ENCODE measurements at places on chromosomes 6 and 20. TPM values are rescaled to one million over a fixed set of nuclear protein-coding genes. Genes with fewer than 3 reads are reported as not detected.

DNA sequence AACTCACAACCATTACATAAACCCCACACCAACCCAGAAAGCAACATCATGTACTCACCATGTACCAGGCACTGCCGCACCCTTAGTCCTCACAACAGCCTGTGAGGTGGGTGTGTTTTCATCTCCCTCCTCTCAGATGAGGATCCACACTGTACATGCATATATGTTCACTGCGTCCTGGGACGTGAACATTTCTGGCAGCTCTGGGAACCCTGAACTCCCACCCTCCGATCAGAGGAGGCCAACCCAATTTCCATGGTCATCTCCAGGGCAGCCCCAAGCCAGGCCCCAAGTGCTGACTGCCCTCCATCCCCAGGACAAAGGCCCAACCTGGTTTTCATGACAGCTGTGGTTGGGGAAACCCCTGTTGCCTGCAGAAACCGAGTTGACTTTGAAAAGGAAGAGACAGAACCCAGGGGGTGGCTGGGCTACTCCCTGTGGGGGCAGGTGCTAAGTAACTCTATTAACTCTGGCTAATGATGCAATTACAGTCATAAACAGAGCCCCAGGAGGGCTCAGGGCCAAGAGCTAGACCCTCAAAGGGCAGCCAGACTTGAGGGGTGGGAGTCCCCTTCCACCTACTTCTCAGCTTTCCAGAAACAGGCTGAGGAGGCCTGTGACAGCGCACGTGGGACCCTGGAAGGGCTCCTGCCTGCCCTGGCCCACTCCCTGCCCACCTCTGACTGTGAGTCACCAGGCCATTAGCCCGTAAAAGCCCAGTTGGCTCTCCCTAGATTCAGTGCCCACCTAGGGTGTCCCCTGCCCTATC lies 2.6 kb downstream of the TFEB start:
- H3K27me3 ChIP-seq: no peaks in the 10 kb centered on the region
- peaks cover 53% of the 10 kb centered on the region for H3K4me1 ChIP-seq
- DNase-seq: peak; percentile 78
- peak overlapping the region; percentile 64 for H3K4me3 ChIP-seq

- H3K4me1 ChIP-seq: no peaks in the 10 kb centered on the region
- no peak overlapping the region for H3K4me3 ChIP-seq
- H3K36me3 ChIP-seq: no peaks in the 10 kb centered on the region
Measured at GRCh38 chr20:56202493-56203077, 45.9 kb upstream of the MC3R start.

- no peak for DNase-seq
- H3K36me3 ChIP-seq: no peaks in the 10 kb centered on the region
Measured at GRCh38 chr6:130900913-130901312, 73.7 kb downstream of the SMLR1 start.

DNA sequence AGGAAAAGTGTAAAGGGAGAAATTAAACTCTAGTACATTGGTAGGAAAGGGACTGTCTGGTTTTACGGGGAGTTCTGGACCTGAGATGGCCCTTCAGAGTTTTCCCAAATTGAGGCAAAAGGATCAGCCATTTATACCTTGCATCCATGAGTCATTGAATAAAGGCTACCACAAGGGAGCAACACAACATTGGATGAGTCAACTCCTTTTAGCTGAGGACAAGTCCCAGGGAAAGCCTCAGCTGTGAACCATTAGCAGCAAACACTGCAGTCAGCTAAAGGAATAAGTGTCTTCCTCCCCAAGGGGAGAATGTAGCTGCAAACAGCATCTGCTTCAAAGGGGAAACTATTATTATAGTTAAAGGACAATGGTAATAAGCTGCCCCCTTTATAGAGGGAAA lies 468.7 kb upstream of the ID4 start:
- no peaks in the 10 kb centered on the region for H3K36me3 ChIP-seq
- H3K27me3 ChIP-seq: no peaks in the 10 kb centered on the region
- H3K4me1 ChIP-seq: no peaks in the 10 kb centered on the region
- no peak overlapping the region for H3K4me3 ChIP-seq

- H3K4me1 ChIP-seq: peaks cover 21% of the 10 kb centered on the region
- no peaks in the 10 kb centered on the region for H3K27me3 ChIP-seq
- no peak overlapping the region for H3K4me3 ChIP-seq
Measured at GRCh38 chr20:62068997-62069396, 3.3 kb upstream of the TAF4 start.

DNA sequence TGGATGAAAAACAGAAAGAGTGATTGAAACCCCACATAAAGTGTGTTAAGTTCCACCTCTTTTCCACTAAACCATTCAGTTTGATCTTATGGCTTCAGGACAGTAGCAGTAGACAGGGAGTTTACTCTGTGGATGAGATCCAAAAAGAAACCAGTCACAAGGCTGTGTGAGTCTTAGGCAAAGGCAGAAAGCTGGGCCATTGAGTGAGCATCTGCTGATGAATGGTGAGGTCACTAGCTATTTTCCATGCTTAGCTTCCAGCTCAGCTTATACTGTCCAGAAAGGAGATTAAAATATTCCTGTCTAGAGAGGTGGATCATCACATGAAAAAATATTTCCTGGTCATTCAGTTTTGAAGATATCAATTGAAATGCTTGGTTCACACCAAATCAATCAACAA lies 1643.9 kb downstream of the HACE1 start:
- H3K27ac ChIP-seq: no peak overlapping the region
- H3K27me3 ChIP-seq: no peaks in the 10 kb centered on the region
- H3K36me3 ChIP-seq: no peaks in the 10 kb centered on the region
- no peak for DNase-seq

DNA sequence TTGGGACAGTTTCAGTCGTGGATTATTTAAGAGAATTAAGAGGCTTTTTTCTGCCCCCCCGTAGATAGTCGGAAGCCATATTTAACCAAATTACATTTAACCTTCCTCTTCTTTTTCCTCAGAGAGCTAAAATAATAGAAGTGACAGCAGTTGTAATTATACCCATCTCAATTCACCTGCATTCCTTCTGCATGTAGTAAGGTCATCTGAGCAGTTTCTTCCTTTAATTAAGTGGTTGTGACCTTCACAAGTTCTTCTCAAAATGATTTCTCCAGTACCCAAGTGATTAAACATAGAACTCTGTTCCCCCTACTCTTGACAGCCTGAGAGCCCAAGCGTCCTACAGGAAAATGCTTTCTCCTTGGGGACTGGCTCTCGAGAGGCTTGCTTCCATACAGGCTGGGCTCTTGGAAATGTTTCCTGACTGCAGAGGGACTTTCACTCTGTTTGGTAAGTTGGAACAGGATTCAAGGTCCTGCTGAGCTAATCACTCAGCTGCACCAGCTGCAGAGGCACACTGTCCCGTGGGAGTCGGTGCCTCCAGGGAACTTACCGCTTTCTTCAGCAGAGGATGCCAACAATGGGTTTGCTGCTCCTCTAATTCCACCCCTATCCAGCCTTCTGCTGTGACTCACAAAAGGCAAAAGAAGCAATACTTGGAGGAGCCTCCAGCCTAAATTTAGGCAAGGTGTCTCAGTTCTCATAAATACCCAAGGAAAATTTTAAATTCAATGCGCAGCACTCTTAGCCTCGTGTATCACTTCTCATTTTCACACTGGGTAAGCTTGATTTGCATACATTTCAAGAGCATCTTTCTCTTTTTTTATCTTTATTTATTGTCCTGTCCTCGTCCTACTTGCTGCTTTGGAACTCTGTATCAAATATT lies 414.9 kb downstream of the KIF16B start:
- H3K27me3 ChIP-seq: no peaks in the 10 kb centered on the region
- H3K4me3 ChIP-seq: no peak overlapping the region
- H3K27ac ChIP-seq: no peak overlapping the region
- no peaks in the 10 kb centered on the region for H3K4me1 ChIP-seq
- DNase-seq: no peak
- H3K36me3 ChIP-seq: no peaks in the 10 kb centered on the region

DNA sequence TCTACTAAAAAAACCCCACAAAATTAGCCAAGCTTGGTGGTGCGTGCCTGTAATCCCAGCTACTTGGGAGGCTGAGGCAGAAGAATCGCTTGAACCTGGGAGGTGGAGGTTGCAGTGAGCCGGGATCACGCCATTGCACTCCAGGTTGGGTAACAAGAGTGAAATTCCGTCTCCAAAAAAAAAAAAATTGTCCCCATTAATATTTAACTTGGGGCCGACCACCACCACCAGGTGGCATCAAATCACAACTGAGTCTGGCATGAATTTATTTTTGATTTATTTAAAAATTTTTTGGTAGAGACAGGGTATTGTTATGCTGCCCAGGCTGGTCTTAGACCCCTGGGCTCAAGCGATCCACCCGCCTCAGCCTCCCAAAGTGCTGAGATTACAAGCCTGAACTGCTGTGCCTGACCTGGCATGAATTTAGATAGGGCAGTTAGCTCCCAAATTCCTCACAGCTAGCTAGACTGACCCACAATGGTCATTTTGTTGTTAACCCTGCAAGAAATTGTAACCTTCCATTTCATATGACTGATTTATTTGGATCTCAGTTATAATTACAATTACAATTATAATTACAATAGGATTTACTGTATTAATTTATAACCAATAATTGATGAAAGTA lies 17.1 kb upstream of the BEND3 start:
- no peaks in the 10 kb centered on the region for H3K27me3 ChIP-seq
- peak; percentile 13 for DNase-seq
- no peak overlapping the region for H3K4me3 ChIP-seq
- H3K27ac ChIP-seq: no peak overlapping the region

DNA sequence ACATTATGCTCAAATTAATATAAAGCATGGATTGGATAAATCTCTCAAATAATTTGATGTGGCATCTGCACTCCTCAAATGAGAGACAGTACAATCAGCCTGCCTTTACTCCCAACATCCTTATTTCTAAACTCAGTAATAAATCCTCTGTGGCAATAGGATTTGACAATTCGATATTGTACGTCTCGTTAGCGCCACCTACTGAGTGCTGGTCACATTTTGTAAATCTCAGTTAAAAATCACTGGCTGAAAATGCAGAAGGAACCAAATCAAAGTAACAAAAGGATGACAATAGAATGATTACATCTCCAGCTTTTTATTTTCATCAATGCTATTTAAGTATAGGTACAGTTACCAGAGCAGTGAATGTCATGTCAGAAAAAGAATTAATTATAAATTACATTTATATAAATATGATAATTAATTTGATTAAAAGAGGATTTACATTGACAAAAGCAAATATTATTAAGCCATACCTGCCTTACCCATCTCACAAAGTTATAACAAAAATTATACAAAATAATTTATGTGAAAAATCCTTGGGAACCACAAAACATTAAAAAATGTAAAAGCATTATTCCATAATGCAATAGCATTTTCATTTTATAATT lies 20.2 kb upstream of the GJE1 start:
- no peaks in the 10 kb centered on the region for H3K27me3 ChIP-seq
- H3K4me3 ChIP-seq: no peak overlapping the region

GRCh38 chr6:16600026-16600425 lies 161.2 kb downstream of the ATXN1 start:
- DNase-seq: no peak
- no peaks in the 10 kb centered on the region for H3K27me3 ChIP-seq
- H3K36me3 ChIP-seq: no peaks in the 10 kb centered on the region
- no peak overlapping the region for H3K4me3 ChIP-seq
- peaks cover 40% of the 10 kb centered on the region for H3K4me1 ChIP-seq

DNA sequence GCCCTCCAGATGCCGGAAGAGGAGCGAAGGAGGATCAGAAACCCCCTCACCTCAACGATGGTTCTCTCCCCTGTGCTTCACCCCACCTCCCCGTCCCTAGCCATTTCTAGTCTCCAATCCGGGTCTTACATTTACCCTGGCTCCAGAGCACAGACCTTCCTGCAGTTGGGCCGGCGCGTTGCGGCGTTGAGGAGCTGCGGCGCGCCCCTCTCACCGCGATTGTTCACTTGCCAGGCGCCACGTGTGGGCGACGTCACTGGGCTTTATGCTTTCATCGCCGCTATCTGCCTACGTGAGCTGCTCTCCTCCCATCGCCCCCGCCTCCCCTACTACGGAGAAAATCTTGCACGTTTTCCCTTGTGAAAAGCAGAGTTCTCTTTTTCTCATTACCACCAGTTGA lies at the start of gene CRISP2:
Gene CRISP2, minus strand, starts transcription at position 198 of the 400 bp plus-strand sequence. CDS start 4,347 bp downstream, outside the sequence.
- no peak within 1 kb of the TSS for H3K4me3 ChIP-seq
- H3K36me3 ChIP-seq: no peaks in the 10 kb centered on the region
- H3K4me1 ChIP-seq: no peaks in the 10 kb centered on the region
- DNase-seq: no peak

DNA sequence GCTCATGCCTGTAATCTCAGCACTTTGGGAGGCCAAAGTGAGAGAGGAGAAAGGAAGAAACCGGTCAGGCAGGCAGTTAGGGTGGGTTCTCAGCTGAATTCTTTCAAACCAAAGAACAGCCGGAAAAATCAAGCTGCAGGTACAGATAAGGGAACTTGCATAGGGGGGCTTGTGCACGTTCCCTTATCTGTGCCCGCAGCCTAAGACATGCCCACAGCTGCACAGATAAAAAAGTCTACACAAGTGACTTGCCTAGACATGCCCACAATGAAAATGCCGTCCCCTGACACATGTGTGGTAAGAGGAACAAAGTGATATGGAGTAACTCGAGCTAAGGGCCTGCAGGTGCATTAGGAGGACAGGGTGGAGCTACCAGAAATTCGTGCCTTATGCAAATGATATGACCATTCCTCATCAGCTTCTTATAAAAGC lies 175.8 kb upstream of the SALL4 start:
- H3K27me3 ChIP-seq: no peaks in the 10 kb centered on the region

GRCh38 chr20:46261456-46262253 lies 46.6 kb downstream of the CDH22 start:
- H3K36me3 ChIP-seq: no peaks in the 10 kb centered on the region
- no peak overlapping the region for H3K27ac ChIP-seq
- no peaks in the 10 kb centered on the region for H3K4me1 ChIP-seq

DNA sequence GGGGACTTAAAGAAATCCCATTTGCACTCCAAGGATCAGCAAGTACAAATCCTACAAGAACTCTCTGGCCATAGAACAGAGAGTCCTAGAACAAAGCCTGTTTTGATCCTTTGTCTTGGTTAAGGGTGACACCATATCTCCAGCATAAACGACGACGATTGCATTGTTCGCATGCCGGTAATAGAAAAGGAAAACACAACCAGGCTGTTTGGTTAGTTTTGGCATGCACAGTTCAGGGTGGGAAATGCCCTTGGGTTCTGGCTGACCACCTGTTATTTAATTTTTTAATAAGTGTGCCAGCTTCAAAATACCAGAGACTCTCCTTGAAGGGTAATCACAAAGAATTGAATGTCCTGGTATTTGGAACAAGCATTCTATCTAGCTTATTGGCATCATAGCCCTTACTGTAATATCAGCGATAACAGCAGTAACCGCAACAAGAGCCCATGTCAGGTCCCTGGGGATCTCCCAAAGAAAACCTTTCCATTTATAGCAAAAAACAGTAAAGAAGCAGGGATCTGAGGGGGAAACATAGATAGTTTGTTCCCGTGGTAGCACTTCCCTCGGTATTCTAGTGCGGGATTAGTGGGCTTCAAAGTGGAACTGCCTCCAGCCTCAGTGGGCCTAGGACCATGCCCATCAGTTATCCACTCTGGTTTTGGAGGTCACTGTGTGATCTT lies 77.1 kb downstream of the TMEM170B start:
- H3K4me3 ChIP-seq: no peak overlapping the region
- no peaks in the 10 kb centered on the region for H3K4me1 ChIP-seq
- H3K36me3 ChIP-seq: no peaks in the 10 kb centered on the region
- DNase-seq: no peak
- no peak overlapping the region for H3K27ac ChIP-seq

- no peak overlapping the region for H3K27ac ChIP-seq
- no peaks in the 10 kb centered on the region for H3K36me3 ChIP-seq
- peaks cover under 1% of the 10 kb centered on the region for H3K4me1 ChIP-seq
- H3K27me3 ChIP-seq: peaks cover 7% of the 10 kb centered on the region
Measured at GRCh38 chr6:33718713-33719112, 7.2 kb upstream of the UQCC2 start.

The HLA-DQB1 gene
- 6.3 TPM for total RNA-seq

The BPIFB1 gene
- not detected for total RNA-seq

All from CD4-positive, alpha-beta memory T cell (primary cell).